ENCODE measurements at places on chromosomes 16 and 17.

- no peak for DNase-seq
Observed at GRCh38 chr17:56826611-56827414, 6.9 kb downstream of the C17orf67 start.

- no peak for DNase-seq
Observed at GRCh38 chr17:70091696-70092095, 16.7 kb downstream of the KCNJ16 start.

DNA sequence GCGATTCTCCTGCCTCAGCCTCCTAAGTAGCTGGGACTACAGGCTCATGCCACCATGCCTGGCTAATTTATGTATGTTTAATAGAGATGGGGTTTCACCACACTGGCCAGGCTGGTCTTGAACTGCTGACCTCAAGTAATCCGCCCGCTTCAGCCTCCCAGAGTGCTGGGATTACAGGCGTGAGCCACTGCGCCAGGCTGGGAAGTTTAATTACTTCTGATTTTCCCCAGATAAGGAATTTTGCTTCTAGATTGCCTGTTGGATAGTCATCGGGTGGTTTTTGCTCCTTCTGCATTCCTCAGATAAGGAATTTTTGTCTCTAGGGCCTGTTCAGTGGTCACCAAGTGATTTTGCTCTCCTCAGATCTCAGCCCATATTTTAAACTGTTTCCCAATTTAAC, 112.5 kb downstream of the MAP2K4 start:
- no peak for DNase-seq

DNA sequence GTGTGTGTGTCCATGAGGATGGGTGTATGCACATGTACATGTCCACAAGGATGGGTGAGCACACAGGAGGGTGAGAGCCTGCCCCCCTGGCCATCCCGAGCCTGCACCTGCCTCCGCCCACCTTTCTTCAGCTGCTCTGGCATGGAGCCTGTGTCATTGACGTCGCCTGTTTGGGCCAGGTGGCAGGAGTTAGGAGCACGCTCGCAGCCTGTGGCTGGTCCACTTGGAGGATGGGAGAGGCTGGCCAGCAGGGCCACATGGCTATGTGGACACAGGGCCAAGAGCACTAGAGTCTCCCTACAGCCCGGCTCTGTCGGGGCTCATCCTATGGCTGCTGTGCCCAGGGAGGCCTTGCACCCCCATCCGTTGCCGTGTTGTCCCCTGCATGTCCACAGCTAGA, 21.4 kb downstream of the BAHCC1 start:
- DNase-seq: no peak

GRCh38 chr17:37116671-37117185, 168.0 kb downstream of the AATF start:
- no peak for DNase-seq

GRCh38 chr17:47726796-47727703, 6.0 kb upstream of the TBX21 start:
- no peak for DNase-seq
